ENCODE measurements at places on chromosomes 12 and 14.

- no peak for DNase-seq
Observed at GRCh38 chr12:108296945-108297344, 42.2 kb downstream of the CMKLR1 start.

DNA sequence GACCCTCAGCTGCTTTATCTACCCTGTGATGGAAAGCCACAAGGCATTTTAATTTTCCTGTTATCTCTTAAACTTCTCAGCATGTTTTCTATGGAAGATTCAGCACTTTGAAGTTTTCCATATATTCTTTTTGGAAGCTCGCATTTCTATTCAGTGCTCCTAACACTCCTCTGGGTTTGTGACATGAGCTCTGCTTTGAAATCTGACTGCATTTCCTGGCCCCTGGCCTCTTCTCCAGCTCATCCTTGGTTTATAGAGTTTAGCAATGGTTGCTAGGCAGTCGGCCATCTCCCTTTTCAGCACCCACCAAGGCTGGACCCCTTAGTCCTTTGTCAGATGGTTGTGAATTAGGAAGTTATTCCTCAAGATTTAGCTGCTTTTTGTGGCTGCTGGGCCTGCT lies 150.6 kb downstream of the KCNA5 start:
- DNase-seq: no peak

GRCh38 chr14:33948869-33949408 lies 1.9 kb downstream of the EGLN3 start:
- no peak for DNase-seq

- DNase-seq: no peak
Observed at GRCh38 chr12:49109641-49110463, 795 bp downstream of the LMBR1L start.

- DNase-seq: no peak
Observed at GRCh38 chr14:28653521-28653920, 113.1 kb upstream of the FOXG1 start.

DNA sequence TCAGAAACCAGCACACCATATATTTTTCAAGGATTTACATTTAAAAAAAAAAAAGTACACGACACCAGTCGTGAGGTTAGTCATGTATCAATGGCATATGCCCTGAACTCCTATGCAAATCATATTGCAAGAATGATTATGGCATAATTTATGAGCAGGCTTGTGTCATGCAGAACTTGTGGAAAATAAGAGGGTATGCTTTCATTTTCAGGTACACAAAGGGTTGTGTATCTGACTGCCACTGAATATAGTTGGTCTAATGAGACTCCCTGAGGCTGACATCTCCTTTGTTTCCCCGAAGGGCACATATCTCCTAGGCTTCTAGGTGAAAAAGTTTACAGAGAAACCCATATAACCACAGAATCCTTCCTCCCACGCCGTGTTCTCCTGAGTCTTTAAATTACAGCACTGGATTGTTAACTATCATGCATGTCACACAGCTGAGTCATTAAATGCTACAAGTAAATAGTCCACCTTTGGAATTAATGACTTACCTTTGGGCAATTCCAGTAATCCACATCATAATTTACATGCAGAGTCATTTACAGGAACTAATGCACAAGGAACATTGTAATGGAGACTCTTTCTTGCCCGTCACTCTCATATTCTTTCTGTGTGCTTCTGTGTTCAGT lies 356.7 kb upstream of the DIO2 start:
- DNase-seq: no peak

DNA sequence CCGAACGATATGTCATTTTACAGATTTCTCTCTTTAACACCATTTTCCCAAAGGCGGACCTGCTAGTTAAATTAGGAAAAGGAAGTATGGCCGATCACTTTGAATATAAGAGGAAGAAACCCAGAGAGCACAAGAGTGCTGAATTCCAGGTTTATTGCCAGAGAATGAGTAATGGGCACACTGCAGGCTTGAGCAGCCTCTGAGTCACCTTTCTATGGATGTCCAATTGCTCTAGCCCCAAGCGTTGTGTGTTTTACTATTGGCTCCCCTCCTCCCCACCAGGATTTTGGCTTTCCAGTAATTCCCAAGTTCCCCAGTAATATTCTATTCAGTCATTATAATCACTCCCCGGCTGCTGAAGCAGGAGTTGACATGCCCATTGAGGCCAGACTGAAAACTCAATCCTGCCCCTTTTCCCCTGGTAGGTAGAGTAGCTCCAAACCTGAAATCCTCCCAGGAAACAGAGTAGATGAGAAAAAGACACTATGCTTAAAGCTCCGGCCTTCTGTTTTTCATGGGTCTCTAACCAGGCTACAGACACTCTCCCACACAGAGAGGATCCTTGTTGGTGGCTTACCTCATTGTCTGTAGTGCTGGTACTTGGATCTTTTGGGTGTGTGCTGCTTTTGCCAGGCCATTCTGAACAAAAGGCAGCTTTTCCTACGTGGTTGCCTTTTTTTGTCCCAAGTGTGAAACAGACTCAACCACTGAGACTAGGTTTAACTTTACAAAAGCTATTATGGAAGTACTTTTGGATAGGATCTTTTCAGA lies 704.3 kb upstream of the FLRT2 start:
- DNase-seq: no peak

DNA sequence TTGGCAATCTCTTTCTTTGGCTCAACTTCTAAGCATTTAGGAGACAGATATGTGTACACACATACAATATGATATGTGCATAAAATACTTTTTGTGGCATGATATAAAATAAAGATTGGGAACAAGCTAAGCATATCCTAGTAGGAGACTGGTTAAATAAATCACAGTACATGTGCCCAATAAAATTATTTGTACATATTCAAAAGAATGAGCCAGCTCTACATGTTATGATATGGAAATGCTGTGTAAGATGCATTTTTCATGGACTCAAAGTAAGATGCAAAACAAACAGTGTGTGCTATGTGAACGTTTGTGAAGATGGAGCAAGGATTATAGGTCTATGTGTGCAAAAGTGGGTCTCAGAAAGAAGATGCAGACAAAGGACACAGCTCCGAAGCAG lies 311.4 kb downstream of the TMEM132D start:
- no peak for DNase-seq

- no peak for DNase-seq
Observed at GRCh38 chr12:74337951-74338350, 199.7 kb upstream of the ATXN7L3B start.

- no peak for DNase-seq
Observed at GRCh38 chr12:113816866-113817265, 149.3 kb downstream of the RBM19 start.

GRCh38 chr12:32993404-32993803 lies 96.8 kb upstream of the PKP2 start:
- no peak for DNase-seq

- DNase-seq: no peak
Observed at GRCh38 chr12:90080616-90081015, 372.0 kb upstream of the ATP2B1 start.

DNA sequence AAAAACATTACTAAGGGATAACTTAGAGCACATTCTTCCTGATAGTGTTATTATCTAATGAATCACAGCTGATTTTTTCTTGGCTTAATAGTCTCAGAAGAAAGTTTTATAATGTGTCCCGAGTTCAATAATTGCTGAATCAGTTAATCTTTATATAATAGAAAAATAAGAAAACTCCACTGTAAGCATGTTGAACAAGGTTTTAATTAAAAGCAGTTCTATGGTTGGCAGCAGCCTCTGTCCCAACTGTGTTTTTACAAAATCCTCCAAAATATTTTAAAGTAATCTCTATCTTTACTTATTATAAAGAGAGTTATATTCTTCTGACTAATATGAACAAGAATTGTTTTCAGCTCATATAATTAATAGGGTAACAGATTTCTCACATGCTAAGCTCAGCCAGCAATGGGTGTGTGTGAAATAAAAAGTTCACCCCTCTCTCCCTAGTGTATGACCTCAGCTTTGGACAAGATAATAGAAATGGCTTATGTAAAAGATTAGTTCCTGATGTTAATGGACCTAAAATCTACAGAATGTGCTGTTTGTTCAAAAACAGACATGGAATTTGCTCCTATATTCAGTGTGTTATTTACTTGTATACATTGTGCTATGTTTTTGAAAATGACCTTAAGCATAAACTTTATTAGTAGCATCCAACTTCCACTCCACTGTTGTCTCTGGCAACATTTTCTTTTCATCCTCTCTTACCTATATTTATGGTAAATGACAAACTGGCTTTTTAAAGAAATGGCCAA lies 67.1 kb upstream of the DCN start:
- DNase-seq: no peak

DNA sequence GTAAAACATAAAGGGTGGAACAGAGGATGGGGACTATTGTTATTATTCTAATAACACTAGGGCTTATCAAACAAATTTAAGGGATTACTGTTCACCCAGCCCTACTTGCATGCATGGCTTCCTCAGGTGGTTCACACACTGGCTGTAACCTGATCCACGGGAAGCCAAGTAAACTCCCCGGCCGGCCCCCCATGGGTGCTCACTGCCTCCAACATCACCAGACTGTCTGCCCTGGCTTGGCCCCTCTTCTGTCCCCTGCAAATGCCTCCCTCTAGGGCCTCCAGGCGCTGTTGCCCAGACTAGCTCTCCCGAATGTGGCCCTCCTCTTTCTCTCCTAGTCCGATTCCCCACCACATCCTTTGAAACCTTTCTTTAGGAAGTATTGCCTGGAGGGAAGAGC lies 18.6 kb downstream of the FAIM2 start:
- DNase-seq: no peak

GRCh38 chr14:61472011-61472672 lies 150.8 kb downstream of the PRKCH start:
- no peak for DNase-seq

DNA sequence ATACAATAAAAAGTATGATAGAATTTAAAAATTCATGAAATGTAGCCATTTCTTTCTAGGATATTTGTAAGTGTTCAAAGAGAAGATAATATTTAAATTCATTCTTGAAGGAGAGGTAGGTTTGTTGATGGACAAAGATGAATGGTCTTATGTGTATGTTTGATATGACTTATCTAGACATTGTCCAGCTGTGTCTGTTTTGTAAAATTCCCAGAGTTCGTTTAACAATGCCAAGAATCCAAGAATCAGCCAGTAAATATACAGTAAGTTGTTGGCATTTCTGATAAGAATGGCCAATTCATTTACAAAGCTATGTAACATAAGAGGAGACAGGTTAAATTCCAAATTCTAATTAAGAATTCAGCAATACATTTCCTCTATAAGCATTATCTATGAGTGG lies 150.9 kb downstream of the ADAMTS20 start:
- DNase-seq: no peak

DNA sequence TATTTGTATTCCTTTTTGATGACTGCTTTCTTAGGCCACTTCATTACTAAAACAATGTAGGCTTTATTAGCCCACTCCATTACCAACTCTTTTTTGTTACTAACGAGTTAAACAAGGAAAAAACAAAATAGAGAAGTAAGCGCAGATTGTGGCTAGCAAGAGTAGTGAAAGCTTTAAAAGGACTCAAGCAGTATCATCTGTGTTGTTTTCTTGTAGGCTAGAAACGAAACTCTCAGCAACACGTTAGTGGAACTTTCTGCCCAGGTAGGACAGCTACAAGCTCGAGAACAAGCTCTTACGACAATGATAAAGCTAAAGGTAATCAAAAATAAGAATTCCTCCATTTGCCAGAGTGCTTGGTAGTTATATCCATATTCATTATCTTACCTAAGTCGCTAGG lies 11.1 kb downstream of the CCDC62 start:
- DNase-seq: no peak

- DNase-seq: no peak
Observed at GRCh38 chr12:53060721-53061276, 10.9 kb downstream of the TNS2 start.

DNA sequence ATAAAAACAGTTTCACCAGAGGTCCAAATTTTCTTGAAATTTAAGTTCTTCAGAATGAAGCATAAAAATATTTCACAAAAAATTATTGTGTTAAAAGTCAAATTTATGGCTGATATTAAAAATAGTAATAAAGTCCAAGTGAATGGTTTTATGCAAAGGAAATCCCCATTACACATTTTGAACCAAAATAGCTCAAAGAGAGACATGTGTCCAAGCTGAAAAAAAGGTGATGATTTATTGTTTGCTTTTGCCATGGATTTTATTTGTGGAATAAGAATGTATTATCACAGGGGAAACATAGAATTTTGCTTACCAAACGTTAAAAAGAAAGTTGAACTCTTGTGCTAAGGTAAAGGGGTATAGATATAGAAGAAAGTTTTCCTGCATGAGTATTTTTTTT lies 4.6 kb downstream of the FOXG1 start:
- DNase-seq: no peak

GRCh38 chr14:106276326-106277267 lies 750.2 kb downstream of the TMEM121 start:
- DNase-seq: no peak

- DNase-seq: no peak
Observed at GRCh38 chr12:68156636-68157035, 2.9 kb downstream of the IFNG start.

DNA sequence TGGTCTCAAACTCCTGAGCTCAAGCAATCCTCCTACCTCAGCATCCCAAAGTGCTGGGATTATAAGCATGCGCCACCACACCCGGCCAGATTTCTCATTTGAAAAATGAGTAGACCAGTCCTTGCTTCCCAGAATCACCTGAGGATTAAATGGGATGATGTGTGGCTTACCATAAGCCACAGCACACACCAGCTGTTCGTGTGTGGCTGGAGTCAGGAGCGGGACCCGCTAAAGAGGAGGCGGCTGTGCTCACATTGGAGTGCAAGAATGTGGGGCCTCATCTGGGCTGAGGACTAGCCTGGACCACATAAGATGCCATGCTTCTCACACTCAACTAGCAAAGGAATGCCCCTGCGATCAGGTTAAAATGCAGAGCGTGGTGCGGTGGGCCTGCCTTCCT lies 6.7 kb upstream of the ALDH2 start:
- DNase-seq: no peak
